ENCODE measurements at places on chromosomes 5 and 9.

GRCh38 chr5:177099422-177100093 is 12.8 kb downstream of the FGFR4 start:
- no peak for DNase-seq

DNA sequence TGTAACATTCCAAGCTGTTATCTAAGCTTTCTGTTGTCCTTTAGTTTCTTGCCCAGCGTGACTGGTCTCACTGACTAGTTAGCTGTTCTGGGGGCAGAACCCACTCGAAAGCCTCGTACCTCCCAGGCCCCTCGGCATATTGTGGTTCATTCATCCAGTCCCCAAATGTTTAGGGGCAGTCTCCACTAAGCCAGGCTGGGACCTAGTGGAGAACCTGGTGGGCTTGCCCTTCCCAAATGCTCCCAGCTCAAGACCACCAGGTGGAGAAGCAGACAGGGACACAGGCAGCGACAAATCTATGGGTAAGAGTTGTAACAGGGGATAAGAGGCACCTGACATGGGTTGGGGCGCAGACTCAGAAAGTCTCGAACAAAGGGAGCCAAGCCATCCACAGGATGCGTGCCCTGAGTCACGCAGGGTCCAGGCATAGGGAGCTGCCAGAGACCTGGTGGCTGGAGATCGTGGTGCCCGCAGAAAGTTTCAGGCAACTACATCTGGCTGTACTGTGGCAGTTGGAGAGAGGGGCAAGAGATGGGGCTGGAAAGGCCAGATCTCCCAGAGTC is 851 bp upstream of the EEIG1 start:
- DNase-seq = no peak

GRCh38 chr5:168292786-168293696 is 1.6 kb downstream of the WWC1 start:
- no peak for DNase-seq

DNA sequence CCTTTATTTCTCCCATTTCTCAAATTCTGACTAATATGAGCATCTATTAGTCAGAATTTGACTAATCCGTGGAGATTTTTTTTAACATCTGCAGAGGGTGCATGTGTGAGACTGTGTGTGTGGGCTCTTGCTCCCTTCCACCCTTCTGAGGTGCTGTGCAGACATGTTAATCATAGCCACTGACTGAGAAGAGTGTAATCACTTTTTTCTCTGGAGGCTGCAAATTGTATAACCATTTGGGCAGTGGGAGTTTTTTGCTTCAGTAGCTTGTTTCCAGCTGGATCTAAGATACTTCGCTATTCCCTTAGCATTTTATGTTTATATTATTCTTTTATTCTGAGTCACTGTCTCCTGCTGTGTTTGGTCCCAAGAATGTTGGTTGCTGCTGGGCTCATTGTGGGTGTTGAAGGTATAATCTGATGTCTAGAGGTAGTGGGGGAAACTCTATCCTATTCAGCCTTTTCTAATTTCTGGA is 66.2 kb downstream of the ARHGEF28 start:
- DNase-seq = peak; percentile 89
